Testis (tissue), 5 donors: ENCODE measurements at places on chromosomes 4 and X. TPM values are rescaled to one million over a fixed set of nuclear protein-coding genes. Genes with fewer than 3 reads are reported as not detected.

The SORCS2 gene
- total RNA-seq = 2.7 TPM

The SPACA5B gene
- 6.2 TPM for total RNA-seq

GRCh38 chr4:151468715-151469696 is 60.0 kb downstream of the FHIP1A start:
- DNase-seq = no peak

GRCh38 chr4:158778156-158778711 is 9.4 kb downstream of the FNIP2 start:
- no peak for DNase-seq

DNA sequence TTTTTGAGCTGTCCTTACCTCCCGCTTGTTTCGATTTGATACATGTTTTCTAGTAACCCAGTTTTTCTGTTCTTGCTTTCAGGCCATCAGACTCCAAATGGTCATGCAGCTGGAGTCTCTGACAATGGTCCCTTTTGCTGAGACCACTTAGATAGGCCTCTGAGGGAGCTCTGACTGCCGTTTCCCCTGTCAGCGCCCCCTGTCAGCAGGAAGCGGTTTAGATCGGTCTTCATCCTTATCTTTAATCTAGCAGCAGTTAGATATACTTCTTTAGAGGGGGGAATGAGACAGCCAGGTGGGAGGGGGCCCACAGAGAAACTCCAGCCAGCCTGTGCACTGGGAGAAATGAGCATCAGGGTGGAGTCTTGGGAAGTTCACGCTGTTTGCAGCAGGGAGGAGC is 457.9 kb downstream of the GPAT3 start:
- DNase-seq = no peak
